ENCODE measurements at places on chromosomes 12 and 14.

- peak; percentile 78 for DNase-seq
These were observed 16.4 kb downstream of the LRCOL1 start for GRCh38 chr12:132593938-132594358.

DNA sequence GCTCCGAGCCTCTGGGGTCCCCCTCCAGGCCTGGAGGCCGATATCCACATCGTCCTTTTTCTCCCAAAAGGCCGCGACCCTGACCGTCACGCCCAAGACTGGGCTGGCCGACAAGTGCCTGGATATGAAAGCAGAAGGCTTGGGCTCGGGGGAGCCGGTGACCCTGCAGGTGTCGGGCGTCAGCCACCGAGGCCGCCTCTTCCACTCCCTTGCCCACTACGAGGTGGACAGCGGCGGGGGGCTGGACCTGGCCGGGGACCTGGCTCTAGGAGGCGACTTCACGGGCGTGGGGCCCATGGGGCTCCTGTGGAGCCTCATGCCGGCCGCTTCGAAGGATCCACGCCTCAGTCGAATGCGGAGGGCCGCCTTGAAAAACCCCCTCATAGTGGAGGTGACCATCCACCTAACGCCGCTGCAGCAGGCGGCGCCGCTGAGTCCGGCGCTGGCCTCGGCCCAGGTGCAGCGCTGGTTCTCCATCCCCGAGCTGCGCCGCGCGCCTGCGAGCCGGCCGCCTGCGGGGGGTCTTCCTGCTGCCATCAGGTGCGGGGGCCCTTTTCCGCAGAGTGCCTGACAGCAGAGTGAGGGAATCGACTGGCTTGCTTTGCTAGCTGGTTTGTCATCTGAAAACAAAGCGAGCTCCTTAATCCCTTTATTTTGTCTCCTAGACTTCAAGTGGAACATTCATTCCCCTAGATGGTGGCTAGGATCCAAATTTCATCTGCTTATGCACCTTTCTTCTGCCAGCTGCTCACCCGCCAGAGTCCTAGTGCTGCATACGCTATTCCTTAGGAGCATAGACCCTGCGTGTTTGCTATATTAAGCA, 10.6 kb upstream of the DNAL1 start:
- DNase-seq: no peak

- no peak for DNase-seq
These were observed 50.4 kb downstream of the AK7 start for GRCh38 chr14:96442355-96442754.

DNA sequence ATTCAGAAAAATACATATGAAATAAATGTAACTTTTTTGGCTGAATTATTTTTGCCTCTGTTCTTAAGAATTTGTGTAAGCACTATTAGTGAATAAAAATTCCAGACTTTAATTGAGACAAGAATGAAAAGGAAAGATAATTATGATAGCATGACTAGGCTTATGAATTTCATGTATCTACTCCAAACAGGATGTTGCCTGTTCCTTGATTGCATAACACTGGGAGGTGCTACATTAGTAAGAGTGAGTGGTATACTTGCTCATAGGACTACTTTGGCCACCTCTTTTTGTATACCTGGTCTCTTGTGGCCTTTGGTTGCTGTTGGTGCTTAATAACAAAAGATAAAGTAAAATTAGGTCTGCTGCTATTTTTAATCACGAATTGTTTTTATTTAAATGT, 112.8 kb downstream of the NAV3 start:
- no peak for DNase-seq

- DNase-seq: no peak
These were observed 9.2 kb downstream of the KMT2D start for GRCh38 chr12:49051373-49051764.

DNA sequence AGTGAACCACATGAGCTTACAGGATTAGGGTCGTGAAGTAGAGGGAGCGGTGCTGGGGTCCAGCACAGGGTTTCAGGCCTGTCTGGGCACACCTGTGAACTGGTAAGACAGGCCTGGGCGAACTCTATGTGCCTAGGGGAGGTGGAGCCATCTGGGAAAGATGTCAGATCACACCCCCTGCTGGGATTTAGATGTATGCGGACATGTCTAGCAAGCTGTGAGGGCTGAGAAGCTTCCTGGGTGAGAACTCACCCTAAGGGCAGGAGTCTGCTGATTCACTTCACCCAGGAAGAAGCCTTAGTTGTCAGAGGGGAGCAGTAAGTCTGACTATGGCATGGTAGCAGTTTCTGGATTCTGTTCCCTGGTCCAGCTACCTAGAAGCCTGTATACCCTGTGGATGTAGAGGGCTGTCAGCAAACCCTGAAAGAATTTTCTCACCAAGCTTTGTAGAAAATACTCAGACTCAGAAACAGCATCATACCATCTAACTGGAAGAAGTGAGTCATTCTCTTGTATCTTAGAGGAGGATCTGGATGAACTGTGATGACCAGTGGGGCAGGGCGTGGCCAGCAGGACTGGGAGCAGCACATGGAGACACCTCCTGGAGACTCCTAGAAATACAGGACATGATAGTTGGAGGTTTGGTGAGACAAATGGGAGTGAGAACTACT, 11.2 kb upstream of the PYGL start:
- peak; percentile 78 for DNase-seq

GRCh38 chr14:104132981-104133380, 5.4 kb upstream of the KIF26A start:
- DNase-seq: no peak

DNA sequence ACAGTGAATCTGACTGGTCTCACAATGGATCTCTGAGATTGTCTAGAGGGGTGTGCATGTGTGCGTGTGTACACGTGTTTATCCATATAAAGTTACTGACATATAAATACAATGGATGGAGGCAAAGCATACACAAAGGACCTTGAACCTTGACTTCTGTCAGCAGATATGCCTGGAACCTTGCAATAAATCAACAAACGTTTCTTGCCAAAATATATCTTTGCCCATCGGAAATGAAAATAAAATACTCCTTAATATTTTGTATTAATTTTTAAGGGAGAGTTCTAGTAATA, 52.1 kb upstream of the KCNJ8 start:
- DNase-seq: no peak

DNA sequence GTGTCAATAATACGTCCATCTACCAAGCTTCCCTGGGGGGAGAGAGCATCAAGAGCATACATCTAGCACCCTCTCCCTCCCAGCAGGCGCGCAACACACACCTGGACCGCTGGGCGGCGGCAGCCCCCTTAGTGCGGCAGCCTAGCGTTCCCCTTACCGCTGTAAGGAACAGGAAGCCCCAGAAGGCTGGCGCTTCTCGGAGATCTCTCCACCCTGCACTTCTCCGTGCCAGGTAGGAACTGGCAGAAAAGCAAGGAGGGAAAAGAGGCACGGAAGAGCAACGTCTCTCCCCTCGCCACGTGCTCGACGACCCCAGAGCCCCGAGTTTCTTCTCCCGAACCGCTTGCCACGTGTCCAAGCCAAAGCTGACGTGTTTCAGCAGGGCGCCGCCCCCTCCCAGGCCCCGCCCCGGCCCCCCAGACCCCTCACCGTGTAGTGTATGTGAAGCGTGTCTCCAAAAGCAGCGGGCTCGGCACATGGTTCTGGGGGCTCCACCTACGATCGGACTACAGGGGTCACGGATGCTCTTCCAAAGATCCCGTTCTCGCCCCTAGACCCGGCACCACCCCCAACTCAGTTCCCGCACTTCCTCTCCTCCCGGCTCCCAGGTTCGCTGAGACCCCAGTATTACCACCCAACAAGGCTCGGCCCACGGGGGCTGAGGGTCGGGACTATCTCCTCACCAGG, 532 bp downstream of the FKBP11 start:
- peak; percentile 65 for DNase-seq

DNA sequence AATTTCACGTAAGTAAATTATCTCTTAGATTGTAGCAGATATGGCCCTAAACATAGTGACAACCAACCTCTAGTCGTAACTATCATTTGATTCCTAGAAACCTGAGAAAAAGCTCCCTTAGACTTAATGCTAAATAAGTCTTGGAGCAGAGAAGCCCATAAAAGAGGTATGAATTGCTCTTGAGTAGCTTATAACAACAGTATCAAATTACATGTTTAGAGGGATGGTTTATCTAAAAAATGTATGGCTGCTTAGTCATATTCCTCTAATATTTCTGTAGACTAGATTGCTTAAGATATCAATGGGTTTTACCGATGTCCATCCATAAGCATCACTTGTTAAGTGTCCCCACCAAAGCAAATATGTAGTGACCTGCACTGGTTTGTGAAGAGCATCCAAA, 259.7 kb downstream of the NELL2 start:
- no peak for DNase-seq

DNA sequence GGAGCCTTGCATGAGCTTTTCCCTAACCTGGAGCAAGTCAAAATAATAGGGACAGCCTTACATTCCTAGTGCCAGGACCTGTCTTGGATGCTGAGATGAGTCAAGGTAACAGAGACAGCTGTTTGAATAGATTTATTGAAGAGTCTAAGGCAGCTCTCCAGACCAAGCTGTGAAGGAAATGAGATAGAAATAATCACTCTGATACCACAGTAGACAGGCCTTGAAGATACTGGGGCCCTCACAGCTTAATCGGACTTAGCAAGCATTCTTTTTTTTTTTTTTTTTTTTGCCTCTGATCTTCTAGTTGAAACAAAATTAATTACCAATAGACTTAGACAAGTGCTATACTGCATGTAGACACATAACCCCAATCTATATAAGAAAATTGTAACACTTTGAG, 3.1 kb upstream of the RNASE9 start:
- DNase-seq: peak; percentile 52

DNA sequence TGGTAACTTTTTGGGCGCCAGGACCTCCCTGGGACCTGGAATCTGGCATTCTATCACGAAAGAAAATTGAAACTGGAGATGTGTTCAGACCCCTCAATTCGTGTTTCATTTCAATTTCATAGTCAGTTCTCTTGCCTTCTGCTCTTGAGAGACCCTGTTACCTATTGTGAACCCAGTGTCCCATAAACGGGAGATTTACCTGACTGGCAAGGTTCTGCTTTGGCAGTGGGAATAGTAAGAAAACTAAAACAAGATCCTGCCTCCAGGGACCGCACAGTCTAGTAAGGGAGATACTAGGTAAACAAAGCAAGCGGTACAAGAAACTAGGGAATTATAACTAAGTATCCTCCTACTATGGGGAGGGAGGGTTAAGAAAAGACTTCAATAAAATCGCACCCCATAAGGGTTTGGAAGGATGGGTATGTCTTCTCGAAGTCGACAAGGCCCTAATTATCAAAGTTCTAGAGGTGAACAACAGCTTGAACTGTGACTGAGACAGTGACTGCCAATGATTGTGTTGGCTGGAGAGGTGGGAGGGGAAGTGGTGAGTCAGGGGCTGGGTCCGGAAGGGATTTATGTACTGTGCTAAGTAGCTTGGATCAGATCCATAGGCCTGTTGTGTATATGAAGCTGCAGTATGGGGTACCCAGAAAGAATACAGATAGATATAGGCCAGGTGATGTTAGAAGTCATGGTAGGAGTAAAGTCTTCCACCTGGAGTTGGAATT, 754 bp downstream of the ACSS3 start:
- no peak for DNase-seq

GRCh38 chr14:65336191-65336591, 76.3 kb upstream of the FUT8 start:
- DNase-seq: peak; percentile 22

Data from hematopoietic multipotent progenitor cell treated with erythropoietin and hydrocortisone succinate and interleukin-3 and kit ligand, for 8 days (in vitro differentiated cells).